ENCODE measurements at places on chromosomes 7 and 10.

- no peak for DNase-seq
These were observed 101.9 kb upstream of the MTPN start for GRCh38 chr7:136079066-136079465.

- DNase-seq = no peak
These were observed 5.5 kb upstream of the NAMPT start for GRCh38 chr7:106290319-106290718.

- no peak for DNase-seq
These were observed 472.0 kb upstream of the CNTNAP2 start for GRCh38 chr7:145644426-145645134.

DNA sequence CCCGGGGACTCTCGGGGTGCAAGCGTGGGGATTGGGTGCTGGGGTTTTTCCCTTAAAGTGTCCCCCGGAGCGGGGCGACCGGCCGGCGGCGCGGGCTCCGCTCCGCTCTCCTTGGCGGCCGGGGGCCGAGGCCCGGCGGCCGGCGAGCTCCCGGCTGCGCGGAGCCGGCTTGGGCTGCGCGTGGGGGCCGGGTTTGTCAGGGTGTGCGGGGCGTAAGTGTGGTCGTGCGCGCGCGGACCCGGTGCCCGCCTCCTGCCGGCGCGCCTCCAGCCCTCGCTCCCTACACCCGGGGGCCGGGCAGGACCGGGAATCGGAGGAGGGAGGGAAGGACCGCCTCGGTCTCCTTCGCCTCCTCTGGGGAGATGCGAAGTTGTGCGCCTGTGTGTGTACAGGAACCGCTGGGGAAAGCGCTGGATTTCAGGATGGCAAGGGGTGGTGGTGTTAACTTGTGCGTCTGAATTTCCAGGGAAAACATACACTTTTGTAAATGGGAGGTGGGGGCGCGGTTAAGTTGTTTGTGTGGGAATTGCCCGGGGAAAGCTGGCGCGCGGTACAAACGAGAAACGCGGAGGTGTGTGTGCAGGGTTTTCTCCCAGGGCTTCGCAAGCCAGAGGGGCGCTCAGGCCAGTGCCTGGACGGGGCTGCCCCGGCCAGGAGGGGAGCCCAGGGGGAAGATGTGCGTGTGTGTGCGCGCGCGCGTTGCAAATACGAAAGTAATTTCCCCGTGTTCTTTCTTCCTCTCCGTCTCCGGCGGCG is 737 bp downstream of the ZMIZ1 start:
- DNase-seq = no peak

All from esophagus squamous epithelium (tissue), 5 donors.